Tibial nerve (tissue), 4 donors: ENCODE measurements at places on chromosomes 2 and 18. TPM values are rescaled to one million over a fixed set of nuclear protein-coding genes. Genes with fewer than 3 reads are reported as not detected.

- H3K27me3 ChIP-seq, result no peaks in the 10 kb centered on the region
- no peaks in the 10 kb centered on the region for H3K36me3 ChIP-seq
These were observed 197.2 kb downstream of the HDAC4 start for GRCh38 chr2:239203443-239204135.

DNA sequence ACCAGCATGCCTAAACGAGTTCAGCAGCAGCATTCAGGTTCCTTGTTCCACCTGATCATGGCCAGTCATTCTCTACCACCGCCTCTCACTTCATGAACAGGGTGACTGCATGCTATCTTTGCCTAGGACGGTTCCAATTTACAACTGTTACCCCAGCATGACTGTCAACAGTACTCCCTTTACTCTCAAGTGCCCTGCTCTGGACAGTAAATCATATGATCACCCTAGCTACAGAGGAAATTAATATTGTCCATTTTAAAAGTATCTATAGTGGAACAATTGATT, 25.7 kb downstream of the MGAT4A start:
- no peak overlapping the region for H3K4me3 ChIP-seq
- no peak for DNase-seq
- no peaks in the 10 kb centered on the region for H3K36me3 ChIP-seq
- H3K27me3 ChIP-seq, result no peaks in the 10 kb centered on the region
- peaks cover 43% of the 10 kb centered on the region for H3K4me1 ChIP-seq
- no peak overlapping the region for H3K27ac ChIP-seq

Gene COL4A3
- total RNA-seq, result 8.6 TPM

Gene OBSL1
- 90.0 TPM for total RNA-seq

DNA sequence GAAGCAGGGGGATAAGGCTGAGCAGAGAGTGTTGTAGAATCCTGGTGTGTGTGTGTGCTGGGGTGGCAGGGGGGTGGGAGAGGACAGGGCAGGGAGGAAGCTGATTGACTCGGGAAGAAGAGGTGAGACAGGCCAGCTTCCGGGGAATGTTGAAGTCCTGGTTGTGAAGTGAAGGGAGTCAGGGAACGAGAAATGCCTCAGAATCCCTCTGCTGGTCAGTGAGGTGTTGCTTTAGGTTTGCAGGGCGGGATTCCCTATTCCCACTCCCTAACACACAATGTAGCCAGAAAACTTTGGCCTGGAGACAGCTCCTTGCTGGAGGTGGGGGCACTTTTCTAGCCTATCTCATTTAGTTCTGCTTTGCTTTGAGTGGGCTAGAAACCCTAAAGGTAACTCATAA, 265.1 kb downstream of the HAUS1 start:
- no peaks in the 10 kb centered on the region for H3K36me3 ChIP-seq
- no peak overlapping the region for H3K4me3 ChIP-seq
- H3K27me3 ChIP-seq, result no peaks in the 10 kb centered on the region
- H3K27ac ChIP-seq, result no peak overlapping the region
- no peak for DNase-seq
- no peaks in the 10 kb centered on the region for H3K4me1 ChIP-seq

- no peak for DNase-seq
- H3K4me1 ChIP-seq, result no peaks in the 10 kb centered on the region
- no peak overlapping the region for H3K27ac ChIP-seq
- no peaks in the 10 kb centered on the region for H3K36me3 ChIP-seq
- H3K4me3 ChIP-seq, result no peak overlapping the region
- no peaks in the 10 kb centered on the region for H3K27me3 ChIP-seq
These were observed 468.7 kb downstream of the PID1 start for GRCh38 chr2:228802181-228803071.

Gene ALK
- 0.39 TPM for total RNA-seq

DNA sequence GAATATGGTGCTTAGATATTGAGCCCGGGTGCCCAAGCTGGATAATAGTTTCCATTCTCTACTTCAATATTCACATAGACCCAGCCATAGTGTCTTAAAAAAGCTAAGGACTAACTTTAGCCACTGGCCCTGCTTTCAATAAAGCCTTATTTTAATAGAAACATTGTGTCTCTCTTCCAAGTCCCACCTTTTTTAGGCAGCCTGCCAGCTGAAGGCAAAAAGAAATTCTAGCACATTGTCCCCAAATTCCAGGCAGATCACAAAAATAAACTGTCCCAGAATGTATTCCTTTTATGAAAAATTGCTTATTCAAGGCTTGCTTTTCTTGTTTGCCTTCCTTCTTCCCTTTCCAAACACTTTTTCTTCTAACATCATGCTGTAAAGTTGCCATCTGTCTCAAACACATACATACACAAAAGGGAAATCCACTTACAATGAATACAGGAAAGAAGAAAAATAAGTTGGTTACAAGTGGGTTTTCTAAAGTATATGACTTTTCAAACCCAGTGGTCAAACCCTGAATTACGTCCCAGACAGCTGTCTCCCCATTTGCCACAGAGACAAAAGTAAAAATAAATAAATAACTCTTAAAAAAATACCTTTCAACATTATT, 778.5 kb downstream of the BCL11A start:
- H3K36me3 ChIP-seq, result no peaks in the 10 kb centered on the region
- DNase-seq, result no peak
- no peak overlapping the region for H3K27ac ChIP-seq
- no peaks in the 10 kb centered on the region for H3K4me1 ChIP-seq

- no peak overlapping the region for H3K27ac ChIP-seq
- peaks cover 50% of the 10 kb centered on the region for H3K27me3 ChIP-seq
- H3K4me1 ChIP-seq, result no peaks in the 10 kb centered on the region
- H3K4me3 ChIP-seq, result no peak overlapping the region
These were observed 313.9 kb downstream of the CELF4 start for GRCh38 chr18:37251679-37252078.

DNA sequence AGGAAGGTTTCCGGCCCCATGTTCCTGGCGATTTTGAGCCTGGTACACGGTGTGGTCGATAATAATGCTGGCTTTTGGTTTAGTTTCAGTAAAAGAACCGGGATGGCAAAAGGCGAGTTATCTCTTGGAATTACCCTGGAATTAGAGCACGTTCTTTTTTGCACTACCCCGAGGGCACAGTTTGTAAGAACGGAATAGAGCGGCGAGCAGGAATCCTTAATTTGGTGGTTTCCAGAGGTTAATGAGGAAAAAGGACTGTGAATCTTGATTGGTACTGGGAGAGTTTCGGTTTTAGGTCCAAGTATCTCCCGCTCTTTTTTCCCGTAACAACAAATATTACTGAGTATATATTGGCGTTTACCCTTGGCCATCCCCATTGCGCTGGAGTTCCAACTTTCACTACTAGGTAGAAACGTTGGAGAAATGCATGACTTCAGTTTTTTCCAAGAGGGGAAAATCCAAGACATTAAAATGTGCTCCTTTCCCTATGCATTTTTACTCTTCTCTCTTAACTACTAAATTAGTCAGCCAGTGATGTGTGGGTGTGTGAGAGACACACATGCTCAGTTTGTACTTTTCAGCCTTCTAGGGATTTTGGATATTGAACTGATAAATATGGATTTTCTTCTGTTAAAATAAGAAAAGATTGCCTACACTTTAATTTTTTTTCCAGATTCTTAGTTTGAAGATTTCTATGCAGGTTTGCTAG, 160.8 kb downstream of the AGPS start:
- no peaks in the 10 kb centered on the region for H3K36me3 ChIP-seq
- no peaks in the 10 kb centered on the region for H3K27me3 ChIP-seq
- peaks cover 5% of the 10 kb centered on the region for H3K4me1 ChIP-seq

Gene GKN1
- total RNA-seq, result not detected

Gene IWS1
- total RNA-seq, result 28.4 TPM

Gene NR4A2
- total RNA-seq, result 25.3 TPM

- no peak for DNase-seq
- no peaks in the 10 kb centered on the region for H3K4me1 ChIP-seq
- H3K27ac ChIP-seq, result no peak overlapping the region
- H3K27me3 ChIP-seq, result no peaks in the 10 kb centered on the region
These were observed 89.5 kb downstream of the RTP5 start for GRCh38 chr2:241958818-241959545.

Gene ZNF396
- 2.8 TPM for total RNA-seq

Gene TUBA3E
- total RNA-seq, result not detected

- H3K27me3 ChIP-seq, result no peaks in the 10 kb centered on the region
- DNase-seq, result peak; percentile 99
- H3K27ac ChIP-seq, result peak within 1 kb of the TSS; percentile 95
- H3K4me3 ChIP-seq, result peak within 1 kb of the TSS; percentile 93
- peaks cover 9% of the 10 kb centered on the region for H3K36me3 ChIP-seq
These were observed at the start of gene RHOB for GRCh38 chr2:20446917-20447436. RHOB (plus strand) TSS chr2:20447074; CDS start chr2:20447466, 392 bp downstream.

DNA sequence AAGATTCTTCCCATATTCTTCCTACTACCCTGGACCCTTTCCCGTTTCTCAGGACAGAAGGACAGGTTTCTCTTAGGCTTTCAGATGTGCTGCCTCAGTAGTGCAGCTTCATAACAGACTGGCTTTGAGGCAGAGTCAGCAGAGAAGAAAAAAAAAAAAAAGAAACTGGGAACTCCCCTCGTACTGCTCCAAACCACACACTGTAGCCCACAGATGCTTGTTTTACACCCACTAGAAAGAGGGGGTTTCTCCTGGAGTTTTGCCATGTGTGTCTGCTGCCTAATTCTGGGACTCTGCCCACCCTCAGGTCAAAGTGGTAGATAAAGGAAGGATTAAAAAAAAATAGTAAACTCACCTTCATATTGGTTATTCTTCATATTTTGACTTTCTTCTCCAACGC, 95.9 kb downstream of the NCOA1 start:
- no peak overlapping the region for H3K27ac ChIP-seq
- H3K36me3 ChIP-seq, result no peaks in the 10 kb centered on the region
- no peaks in the 10 kb centered on the region for H3K4me1 ChIP-seq
- H3K4me3 ChIP-seq, result no peak overlapping the region
- H3K27me3 ChIP-seq, result no peaks in the 10 kb centered on the region

Gene HOXD3
- total RNA-seq, result 10.5 TPM

GRCh38 chr18:13245481-13246000, 27.0 kb downstream of the LDLRAD4 start:
- H3K27me3 ChIP-seq, result no peaks in the 10 kb centered on the region
- no peak for DNase-seq

Gene AFF3
- 18.4 TPM for total RNA-seq

Gene ADAM23
- total RNA-seq, result 2.9 TPM

- H3K27ac ChIP-seq, result no peak overlapping the region
- DNase-seq, result no peak
- no peaks in the 10 kb centered on the region for H3K4me1 ChIP-seq
- no peaks in the 10 kb centered on the region for H3K36me3 ChIP-seq
- H3K27me3 ChIP-seq, result no peaks in the 10 kb centered on the region
These were observed 114.5 kb downstream of the GYPC start for GRCh38 chr2:126770466-126770865.

- H3K4me1 ChIP-seq, result no peaks in the 10 kb centered on the region
- H3K4me3 ChIP-seq, result no peak overlapping the region
- no peak for DNase-seq
- H3K36me3 ChIP-seq, result no peaks in the 10 kb centered on the region
These were observed 36.8 kb downstream of the MFSD6 start for GRCh38 chr2:190444976-190445375.

DNA sequence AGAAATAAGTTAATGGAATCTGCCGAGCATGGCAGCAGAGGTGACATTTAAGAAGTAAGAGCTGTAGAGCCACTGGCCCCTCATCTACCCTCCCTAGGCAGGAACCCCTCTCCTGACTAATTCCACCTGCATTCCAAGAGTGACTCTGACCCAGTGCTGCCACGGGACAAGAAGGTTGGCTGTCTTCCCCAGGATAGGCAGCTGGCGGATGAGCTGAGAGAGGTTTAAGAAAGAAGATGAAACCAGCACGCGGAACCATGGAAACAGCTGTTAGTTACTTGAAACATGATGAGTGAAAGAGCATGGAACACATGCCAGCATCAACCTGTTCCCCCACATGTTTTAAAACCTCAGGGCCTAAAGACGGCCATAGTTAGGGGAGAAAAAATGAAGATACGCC, 74.1 kb downstream of the RND3 start:
- peaks cover 10% of the 10 kb centered on the region for H3K4me1 ChIP-seq
- DNase-seq, result no peak
- no peaks in the 10 kb centered on the region for H3K36me3 ChIP-seq
- H3K4me3 ChIP-seq, result no peak overlapping the region
- no peak overlapping the region for H3K27ac ChIP-seq
- no peaks in the 10 kb centered on the region for H3K27me3 ChIP-seq

DNA sequence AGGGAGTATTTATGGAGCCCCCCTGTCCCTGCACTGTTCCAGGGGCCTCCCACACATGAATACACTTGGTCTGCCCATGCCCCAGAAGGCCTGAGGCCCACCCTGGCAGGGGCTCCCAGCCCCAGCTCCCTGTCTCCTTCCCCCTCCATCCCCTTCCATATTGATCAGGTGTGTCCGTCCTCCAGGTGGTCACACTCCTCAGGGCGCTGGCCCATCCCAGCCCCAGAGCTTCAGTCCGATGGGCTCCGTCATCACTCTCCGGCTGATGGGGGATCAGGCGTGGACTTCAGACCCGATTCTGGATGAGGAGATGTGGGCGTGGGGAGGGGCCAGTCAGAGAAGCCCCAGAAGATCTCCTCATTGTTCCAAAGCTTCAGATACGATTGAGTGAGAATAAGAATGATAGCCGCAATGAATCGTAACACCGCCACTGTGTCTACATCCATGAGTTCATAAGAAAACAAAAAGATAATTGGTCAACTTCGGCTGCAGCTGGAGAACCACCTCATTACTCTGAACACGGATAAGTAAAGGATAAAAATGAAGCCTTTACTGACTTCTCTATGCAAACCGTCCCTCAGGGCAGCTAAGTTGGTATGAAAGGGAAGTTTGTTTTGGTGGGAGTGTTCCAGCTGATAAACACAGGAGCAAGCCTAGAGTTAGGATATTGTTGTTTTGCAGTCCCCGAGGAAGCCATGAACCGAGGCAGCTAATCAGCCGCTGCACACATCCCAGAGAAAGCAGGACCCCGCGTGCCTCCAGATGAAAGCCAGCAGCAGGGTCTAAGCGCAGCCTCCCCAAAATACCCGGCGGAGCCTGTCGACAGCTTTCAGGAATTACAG, 279.5 kb downstream of the NDUFA10 start:
- DNase-seq, result no peak
- H3K27ac ChIP-seq, result no peak overlapping the region
- H3K4me3 ChIP-seq, result no peak overlapping the region
- H3K36me3 ChIP-seq, result no peaks in the 10 kb centered on the region

DNA sequence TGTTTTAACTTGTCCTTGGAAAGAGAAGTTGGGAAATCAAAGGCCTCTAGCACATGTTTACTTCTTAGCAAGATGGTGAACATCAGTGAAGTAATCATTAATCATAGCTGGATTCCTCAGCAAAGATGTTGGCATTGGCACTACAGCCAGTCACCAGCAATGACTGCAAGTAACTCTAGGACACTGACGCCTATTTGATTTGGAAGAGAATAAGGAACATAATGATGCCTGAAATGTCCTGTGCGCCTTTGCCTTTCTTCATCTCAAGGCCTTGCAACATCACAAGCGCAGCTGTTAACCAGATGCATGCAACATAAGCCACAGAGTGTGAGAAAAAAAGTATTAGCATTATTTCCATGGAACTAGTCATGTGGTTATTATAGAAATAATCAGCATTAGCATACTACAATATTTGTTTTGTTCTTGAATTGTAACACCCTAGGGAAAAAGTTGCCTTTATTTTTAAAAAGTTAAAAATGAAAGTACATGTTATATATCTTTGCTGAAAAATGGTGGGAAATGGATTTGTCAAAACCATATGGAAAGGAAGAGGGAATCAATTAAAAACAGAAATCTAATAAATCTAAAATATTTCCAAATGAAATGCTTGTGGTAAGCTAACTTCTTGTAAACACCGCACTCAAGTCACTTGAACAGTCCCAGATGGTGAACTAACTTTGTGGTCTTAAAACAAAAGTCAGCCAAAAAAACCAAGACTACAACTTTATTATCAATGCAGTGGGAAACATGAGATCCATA, 55.6 kb downstream of the THADA start:
- peak overlapping the region; percentile 81 for H3K27ac ChIP-seq
- H3K4me3 ChIP-seq, result no peak overlapping the region
- peak; percentile 72 for DNase-seq
- no peaks in the 10 kb centered on the region for H3K27me3 ChIP-seq
- no peaks in the 10 kb centered on the region for H3K36me3 ChIP-seq
